Dermis microvascular lymphatic vessel endothelial cell (primary cell): ENCODE measurements at places on chromosomes 11 and 22.

DNA sequence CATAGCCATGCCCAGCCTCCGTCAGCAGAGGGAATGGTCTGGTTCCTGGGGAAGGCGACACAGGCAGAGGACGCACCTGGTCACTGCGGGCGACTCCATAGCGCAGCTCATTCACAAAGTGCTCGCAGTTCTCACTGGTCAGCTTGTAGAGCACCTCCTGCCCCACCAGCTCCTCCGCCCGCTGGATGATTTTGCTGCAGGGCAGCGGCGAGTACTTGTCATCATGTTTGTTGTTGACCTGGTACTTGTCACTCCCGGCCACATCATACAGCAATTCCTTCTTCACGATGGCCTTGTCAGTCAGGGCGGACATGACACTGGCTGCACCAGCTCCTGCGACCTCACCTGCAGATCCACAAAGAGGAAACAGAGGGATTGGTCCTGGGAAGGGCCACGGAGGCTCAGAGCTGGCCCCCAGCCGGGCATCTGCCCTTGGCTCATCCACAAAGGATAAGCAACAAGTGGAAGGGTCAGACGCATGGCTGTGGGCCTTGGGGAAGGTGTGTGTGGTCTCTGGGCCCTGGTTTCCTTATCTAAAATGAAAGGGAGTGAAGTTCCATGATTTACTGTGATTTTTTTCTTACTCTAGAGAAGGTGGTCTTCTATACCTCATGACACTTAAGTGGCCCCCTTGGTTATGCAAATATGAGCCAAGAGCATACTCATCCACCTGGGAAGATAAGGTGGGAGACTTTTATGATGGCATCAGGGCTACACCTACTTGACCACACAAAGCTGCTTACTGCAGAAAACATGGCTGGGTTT lies 24.0 kb downstream of the PLAAT3 start:
- no peak for DNase-seq

- peak; percentile 14 for DNase-seq
These were observed 3.9 kb downstream of the RHOG start for GRCh38 chr11:3836903-3837302.

- DNase-seq = no peak
These were observed 11.7 kb downstream of the ME3 start for GRCh38 chr11:86660736-86661135.

- DNase-seq = no peak
These were observed 111.8 kb downstream of the OSBP2 start for GRCh38 chr22:30806391-30806861.

DNA sequence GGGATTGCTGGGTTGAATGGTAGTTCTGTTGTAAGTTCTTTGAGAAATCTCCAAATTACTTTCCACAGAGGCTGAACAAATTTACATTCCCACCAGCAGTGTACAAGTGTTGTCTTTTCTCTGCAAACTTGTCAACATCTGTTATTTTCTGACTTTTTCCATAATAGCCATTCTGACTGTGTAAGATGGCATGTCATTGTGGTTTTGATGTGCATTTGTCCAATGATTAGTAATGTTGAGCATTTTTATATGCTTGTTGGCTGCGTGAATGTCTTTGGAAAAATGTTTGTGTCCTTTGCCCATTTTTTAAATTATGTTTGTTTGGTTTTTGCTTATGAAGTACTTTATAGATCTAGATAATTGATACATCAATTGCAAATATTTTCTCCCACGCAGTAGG lies 1025.0 kb downstream of the JRKL start:
- no peak for DNase-seq
